ENCODE measurements at places on chromosomes 2 and 18.

DNA sequence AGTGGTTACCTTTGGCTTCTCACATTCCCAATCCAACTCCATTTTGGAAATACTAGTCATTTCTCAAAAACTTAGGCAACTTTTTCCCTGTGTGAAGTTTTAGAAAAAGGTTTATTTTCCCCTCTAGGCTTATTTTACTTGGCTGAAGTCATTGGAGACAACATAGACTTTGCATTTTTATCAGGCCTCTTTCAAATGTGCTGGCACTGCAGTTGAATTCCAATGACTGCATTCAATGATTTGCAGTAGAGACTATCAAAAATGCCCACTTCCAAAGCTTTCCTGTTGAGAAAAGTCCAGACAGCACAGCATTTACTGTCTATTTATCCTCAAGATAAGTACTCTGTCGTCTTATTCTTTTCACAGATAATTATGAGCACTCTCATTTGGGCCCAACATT, 70.1 kb downstream of the ONECUT2 start:
- DNase-seq: no peak

DNA sequence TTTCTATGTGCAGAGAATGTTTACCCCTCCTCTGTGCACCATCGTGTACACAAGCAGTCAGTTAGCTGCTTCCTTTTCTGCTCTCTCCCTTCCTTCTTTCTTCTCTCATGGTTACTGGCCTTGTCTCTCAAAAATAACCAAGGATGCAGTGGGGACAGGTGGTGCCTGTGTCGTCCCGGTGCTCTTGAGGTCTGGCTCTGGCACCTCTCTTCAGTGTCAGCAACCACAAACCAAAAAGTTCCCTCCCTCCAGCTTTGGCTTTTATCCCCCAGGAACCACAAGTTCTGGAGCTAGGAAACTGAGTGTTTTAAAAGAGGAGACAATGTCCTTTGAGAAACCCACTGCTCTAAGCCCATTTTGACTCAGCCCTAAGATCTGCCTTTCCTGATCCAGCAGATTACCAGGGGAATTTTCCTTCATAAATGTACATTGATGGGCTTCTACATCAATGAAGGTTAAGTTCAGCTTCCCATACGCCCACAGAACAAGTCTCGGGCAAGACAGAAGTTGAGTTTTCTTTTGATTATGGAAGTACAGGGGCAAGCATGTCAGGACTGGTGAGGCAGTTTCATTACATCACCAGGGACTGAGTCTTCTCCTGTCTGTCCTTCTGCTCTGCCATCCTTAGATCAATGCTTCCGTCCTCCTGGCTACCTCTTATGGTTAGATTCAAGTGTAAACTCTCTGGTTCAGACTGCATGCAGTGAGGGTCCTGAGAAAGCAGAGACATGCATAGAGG, 232.2 kb downstream of the SETBP1 start:
- no peak for DNase-seq

GRCh38 chr2:118942031-118942430, at the start of gene MARCO:
MARCO (plus strand) TSS chr2:118942194; CDS start chr2:118942301, 107 bp downstream.
- no peak for DNase-seq

- DNase-seq: no peak
Observed at GRCh38 chr2:18588802-18589201, 567 bp downstream of the NT5C1B start.

DNA sequence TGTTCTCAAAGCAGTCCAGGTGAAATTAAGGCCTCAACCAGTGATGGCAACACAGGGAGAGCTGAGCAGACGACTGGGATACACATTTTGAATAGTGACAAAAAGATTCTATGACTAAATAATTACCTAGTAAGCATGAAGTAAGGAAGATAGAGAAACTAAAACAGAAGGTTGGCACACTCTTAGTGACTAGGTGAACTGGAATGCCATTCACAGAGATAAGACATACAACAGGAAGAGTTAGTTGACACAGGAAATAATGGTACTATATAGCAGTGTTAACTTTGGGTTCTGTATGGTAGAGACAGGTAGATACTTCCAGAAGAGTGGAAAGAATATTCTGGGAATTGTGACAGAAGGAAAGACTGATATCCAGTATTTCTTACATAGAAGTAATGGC, 181.8 kb upstream of the NT5C1B start:
- no peak for DNase-seq
